ENCODE measurements at places on chromosomes 13 and 19.
A peak's percentile ranks its signal among the peaks of the same experiment; 100 is the strongest.

DNA sequence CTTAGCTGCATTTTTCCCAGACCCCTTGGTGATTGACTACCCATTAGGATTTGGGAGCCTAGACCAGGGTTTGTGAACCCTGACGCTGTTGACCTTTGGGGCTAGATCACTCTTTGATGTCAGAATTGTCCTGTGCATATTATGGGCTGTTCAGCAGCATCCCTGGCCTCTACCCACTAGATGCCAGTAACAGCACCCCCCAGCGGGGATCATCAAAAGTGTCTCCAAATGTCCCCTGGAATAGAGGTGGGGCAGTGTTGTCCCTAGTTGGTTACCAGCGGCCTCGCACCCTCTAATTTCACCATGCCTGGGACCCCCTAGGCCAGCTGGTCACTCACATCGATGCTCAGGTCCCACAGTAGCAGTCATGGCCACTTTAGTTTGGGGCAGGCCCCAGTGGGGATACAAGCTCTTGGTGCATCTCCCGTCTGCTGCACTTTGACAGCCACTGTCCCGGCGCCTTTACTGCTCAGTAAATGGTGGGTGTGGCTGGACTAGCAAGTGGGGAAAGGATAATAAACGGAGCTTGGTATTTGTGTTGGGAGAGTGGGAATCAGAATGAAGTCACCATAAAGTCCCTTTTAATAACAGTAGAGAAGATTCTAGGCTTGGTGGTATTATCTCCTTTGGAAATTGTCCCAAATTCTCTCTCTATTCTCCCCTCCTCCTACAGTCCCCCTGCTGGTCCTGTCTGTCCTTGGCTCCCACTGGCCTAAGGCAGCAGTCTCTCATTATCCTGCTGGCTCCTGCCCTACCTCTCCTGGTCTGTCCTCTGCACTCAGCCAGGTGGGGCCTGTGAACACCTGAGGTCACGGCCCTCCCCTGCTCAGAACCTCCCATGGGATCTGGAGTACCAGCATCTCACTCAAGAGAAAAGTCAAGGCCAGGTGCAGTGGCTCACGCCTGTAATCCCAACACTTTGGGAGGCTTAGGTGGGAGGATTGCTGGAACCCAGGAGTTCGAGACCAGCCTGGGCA lies 80.6 kb downstream of the SIPA1L3 start:
- no peak for DNase-seq

DNA sequence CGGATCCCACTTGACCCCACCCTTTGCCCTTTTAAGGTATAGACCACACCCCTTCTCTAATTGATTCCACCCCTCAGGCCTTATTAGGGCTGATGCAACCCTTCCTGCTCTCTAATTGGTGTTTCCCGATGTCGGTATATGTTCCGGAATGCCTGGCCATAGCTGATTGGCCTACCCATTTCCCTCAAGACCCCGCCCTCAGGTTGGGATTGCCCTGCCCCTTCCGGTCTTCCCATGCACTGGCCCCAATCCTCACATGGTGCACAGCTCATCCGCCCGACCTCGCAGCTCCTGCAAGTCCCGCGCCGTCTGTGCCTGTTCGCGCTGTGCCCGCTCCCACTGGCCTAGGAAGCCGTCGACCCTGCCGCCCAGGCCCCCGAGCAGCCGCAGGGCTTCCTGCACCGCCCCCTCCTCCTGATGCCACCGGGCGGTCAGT lies 18.1 kb downstream of the TSKS start:
- no peak for DNase-seq

DNA sequence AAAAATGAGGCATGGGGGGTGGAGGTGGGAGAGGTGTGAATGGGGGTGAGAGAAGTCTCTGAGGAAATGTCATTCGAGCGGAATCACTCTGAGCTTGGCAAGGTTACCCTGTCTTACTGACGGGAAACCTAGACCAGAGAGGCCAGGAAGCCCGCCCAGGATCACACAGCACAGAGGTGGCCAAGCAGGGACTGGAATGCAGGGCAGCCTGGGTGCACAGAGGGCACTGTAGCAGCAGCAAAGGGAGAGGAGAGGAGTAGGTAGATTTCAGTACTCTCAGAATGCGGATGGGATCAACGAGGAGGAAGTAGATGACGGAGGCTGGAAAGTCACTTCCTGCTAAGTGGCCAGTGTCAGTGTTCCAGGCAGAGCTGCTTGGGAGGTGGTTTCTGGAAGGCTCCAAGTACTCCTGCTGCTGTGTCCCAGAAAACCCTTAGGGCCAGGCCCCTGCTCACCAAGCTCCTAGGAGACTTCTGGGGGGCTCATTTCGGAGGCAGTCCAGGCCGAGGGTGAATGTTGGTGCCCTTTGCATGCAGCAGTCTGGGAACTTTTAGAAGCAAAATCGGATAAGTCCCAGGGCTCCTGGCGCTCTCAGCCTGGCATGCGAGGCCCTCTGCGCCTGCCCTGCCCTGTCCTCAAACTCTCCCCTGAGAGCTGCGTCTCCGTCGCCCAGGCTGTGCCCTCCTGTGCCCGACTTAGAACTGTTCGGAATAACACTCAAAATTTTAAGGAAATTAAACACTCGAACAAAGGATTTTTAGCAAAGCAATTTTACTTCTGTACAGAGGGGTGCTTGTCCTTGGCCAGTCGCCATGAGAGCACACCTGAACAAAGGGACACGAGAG lies 33.5 kb downstream of the DNM2 start:
- no peak for DNase-seq

DNA sequence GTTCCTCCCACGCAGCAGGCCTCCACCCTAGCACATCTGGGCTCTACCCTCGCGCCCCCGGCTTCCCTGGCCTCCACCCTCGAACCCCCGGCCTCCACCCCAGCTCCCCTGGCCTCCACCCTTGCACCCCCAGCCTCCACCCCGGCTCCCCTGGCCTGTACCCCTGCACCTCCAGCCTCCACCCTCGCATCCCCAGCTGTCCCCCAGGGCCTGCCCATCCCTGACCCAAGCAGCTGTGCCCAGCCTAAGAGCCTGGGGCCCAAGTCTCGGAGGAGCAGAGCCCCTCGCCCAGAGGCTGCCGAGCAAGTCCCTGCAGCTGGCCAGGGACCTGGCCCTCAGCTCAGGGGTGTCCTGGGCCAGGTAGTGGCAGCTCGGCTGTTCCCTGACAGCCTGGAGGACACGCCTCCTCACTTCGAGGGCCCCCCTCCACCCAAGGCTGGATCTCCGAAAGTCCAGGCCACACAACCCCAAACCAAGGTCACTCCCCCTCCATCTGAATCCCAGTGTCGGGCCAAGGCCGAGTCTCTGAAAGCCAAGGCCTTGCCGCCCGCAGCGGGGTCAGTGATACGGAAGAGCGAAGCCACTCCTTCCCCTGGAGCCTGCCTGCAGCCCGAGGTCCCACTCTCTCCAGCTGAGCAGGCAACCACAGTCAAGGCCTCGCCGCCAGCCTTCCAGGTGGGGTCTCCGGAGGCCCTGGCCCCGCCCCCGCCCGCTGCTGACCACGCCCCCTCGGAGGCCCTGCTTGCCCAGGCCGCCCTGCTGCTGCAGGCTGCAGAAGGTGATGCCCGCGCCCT lies 7.9 kb upstream of the ARHGAP33 start:
- no peak for DNase-seq

- DNase-seq = no peak
Measured at GRCh38 chr13:52374389-52374788, 31.6 kb downstream of the THSD1 start.

DNA sequence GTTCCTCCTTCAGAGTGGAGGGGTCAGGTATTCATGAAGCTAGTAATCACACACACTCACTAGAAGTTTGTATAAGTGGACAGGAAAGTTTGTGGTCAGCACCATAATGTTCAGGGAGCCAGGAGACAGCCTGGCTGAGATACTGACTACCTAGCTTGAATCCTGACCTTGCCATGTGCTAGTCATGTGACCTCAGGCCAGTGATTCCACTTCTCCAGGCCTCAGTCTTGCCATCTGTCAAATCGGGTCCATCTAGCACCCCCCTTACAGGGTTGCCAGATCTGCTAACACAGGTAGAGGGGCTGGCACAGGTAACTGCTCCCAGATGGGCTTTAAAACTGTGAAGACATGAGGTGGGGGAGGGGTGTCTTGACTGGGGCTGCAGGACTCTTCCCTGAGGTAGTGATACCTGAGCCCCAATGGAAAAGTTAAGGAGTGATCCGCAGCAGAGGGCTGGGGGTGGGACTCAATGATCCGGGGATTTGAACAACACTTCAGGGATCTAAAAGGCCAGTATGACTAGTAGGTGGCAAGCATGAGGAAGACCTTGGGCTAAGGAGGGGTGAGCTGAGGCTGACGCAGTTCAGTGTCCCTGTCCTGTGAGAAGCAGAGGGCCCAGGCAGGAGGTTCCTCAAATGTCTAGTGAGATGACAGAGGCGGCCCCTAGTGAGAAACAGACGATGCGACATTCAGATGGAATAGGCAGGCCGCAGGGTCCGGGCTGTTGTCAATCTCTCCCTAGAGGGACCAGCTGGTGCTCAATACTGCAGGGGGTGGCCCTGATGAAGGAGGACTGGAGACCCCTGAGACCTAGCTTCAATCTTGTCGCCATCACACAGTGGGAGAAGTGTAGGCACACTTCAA lies 8.5 kb downstream of the ACTMAP start:
- DNase-seq = no peak

- no peak for DNase-seq
Measured at GRCh38 chr13:96982672-96983071, 11.6 kb downstream of the OXGR1 start.

DNA sequence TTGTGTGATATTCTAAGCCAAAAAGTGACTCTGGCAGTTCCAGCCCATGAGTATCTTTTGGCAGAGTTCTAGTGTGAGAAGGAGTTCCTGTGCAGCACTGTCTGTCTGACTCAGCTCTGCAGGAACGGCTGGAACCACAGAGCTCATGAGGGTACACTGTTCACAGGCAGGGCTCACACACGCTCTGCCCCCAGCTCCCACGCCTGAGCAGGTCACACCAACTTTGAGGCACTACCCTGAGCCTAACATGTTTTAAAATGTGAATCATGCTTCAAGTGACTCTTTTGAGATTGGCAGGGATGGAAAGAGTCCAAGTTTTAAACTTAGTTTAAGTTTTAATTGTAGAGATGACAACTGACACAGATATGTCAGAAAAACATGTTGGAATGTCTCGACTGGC lies 1203.3 kb downstream of the UQCRFS1 start:
- DNase-seq = no peak

- peak; percentile 75 for DNase-seq
Measured at GRCh38 chr19:39031368-39032062, 834 bp downstream of the FBXO27 start.

- no peak for DNase-seq
Measured at GRCh38 chr13:102355251-102355650, 46.6 kb downstream of the FGF14 start.

- DNase-seq = no peak
Measured at GRCh38 chr13:36096461-36097416, 34.4 kb downstream of the DCLK1 start.

GRCh38 chr13:37149380-37149779 lies 43.9 kb upstream of the CSNK1A1L start:
- DNase-seq = no peak

GRCh38 chr13:30443957-30444404 lies 21.7 kb downstream of the UBE2L5 start:
- DNase-seq = no peak

DNA sequence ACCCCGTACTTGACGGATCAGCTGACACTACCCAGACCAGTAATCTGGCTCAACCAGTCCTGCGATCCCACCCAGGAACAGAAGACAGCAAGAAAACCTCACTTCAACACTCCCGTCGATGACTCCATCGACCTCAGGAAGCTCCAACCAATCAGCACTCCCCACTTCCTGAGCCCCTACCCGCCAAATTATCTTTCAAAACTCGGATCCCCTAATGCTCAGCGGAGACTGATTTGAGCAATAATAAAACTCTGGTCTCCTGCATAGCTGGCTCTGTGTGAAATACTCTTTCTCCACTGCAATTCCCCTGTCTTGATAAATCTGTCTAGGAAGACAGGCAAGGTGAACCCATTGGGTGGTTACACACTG lies 1.2 kb downstream of the LSM4 start:
- DNase-seq = no peak

GRCh38 chr13:29411481-29411880 lies 184.0 kb downstream of the SLC7A1 start:
- no peak for DNase-seq

DNA sequence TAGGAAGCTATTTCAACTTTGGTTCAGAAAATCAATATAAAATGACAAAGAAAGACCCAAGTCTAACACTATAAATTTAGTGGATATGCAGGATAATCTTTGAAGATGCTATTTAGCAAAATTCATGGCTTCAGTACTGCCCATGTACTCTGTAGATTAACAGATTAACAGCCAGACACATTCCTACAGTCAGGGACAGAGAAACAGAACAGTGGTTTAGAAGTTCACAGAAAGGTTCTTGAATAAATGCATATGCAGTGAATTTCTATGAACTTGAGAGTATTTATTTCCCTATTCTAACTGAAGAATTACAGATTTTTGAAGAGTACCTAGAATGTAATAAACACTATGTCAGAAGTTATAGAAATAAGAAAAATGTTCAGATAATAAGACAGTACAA lies 222.8 kb downstream of the KLF12 start:
- DNase-seq = no peak

Data from stimulated activated CD8-positive, alpha-beta memory T cell treated with anti-CD3 and anti-CD28 coated beads, Interleukin-4, amount 100 ng/mL, for 24 hours (primary cell).